ENCODE measurements at places on chromosomes 4 and X.

- no peak for DNase-seq
Measured at GRCh38 chrX:153848325-153848724, 18.0 kb upstream of the PDZD4 start.

DNA sequence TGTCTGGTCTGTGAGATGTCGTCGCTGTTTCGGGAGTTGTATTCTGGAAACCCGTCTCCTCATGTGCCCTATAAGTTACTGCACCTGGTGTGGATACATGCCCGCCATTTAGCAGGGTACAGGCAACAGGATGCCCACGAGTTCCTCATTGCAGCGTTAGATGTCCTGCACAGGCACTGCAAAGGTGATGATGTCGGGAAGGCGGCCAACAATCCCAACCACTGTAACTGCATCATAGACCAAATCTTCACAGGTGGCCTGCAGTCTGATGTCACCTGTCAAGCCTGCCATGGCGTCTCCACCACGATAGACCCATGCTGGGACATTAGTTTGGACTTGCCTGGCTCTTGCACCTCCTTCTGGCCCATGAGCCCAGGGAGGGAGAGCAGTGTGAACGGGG is 1.4 kb downstream of the USP27X start:
- no peak for DNase-seq

- DNase-seq, result no peak
Measured at GRCh38 chr4:105637408-105638176, 70.9 kb downstream of the INTS12 start.

GRCh38 chrX:69036674-69037573 is 128.3 kb downstream of the PJA1 start:
- no peak for DNase-seq

- no peak for DNase-seq
Measured at GRCh38 chrX:95063554-95063953, 1389.5 kb downstream of the FAM133A start.

- no peak for DNase-seq
Measured at GRCh38 chrX:46957297-46957696, 45.1 kb downstream of the JADE3 start.

DNA sequence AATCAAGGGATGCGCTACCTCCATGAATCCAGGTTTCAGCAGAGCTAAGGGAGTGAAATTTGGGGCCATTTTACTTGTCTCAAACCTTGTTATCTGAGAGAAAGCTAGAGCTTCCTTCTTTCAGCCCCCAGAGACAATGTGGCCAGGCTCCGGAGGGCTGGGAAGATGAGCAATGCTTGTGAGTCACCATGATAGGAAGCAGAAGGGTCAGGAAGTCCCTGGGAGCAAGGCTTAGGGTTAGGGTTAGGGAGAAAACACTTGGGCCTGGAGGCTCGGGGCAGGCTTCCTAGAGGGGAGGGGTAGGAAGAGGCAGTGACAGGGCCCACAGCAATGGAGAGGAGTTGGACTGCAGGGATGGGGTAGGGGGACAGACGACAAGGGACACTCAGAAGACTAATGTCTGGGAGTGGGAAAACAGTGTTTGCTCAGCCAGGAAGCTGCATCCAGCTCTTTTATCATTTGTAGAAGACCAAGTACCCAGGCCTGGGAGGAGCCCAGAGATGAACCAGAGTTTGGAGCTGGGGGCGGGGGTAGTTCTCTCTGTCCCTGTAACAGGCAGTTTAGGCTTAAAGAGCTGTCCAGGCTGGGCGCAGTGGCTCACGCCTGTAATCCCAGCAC is 16.4 kb upstream of the PORCN start:
- DNase-seq, result no peak

- DNase-seq, result no peak
Measured at GRCh38 chr4:151599863-151600262, 160.9 kb downstream of the GATB start.

DNA sequence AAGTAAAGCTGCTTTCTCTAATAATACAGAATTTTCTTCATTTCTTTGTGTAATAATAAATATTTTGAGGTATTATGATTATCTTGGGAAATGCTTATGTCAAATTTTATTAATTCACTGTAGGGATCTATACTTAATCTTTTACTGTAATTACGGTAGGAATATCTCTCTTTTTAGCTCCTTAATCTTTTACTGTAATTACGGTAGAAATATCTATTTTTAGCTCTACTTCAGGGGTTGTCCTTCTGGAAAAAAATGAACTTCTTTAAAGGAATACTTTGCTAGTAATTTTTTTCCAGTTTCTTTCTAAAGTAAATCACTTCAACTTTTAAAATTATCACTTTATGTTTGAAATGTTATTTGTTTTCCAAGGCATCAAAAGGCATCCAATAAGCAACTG is 2229.4 kb upstream of the AGA start:
- DNase-seq, result no peak

DNA sequence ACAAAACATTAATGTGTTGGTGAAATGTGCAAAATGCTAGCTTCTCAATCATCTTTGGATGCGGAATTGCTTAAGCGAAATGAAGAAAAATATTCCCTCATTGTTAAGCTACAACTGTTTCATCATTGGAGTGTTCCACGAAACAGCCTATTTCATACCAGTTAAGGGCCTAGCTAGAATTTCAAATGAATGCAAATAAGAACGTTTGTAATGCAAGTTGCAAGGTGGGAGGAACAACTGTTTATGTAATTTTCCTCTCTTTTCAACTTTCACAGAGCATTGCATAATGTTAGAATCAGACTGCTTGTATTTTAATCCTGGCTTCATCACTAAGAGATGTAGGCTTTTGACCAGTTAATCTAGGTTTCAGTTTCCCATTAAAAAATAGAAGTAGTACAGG is 480.1 kb downstream of the IL1RAPL1 start:
- DNase-seq, result no peak

- no peak for DNase-seq
Measured at GRCh38 chr4:80852061-80852460, 178.4 kb upstream of the BMP3 start.

- DNase-seq, result no peak
Measured at GRCh38 chr4:159736411-159736810, 633.5 kb downstream of the RAPGEF2 start.

DNA sequence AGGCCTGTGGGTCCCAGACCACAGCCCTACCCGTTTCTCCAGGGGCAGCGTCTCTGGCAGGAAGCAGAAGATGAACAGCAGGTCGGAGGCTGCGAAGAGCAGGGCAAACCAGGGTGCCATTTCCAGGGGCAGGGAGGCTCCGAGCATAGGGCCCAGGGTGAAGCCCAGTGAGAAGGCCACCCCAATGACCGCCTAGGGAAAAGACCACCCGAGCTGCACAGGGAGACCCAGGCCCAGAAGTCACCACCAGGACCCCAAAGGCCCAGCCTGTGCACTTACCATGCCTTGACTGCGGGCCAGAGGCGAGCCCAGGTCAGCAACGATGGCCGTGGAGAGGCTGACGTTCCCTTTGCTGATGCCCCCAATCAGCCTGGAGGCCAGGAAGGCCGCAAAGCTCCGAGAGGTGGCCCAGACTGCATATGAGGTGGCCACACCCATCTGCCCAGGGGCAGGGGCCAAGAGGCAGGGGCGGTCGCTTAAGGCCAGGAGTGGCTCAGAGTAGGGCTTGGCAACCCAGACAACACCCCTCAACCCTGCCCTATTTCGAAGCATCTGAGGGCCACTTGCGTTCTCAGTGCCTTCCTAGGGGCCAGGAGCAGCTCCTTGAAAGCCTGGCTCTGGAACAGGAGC is 30.8 kb downstream of the NOP14 start:
- DNase-seq, result no peak

- DNase-seq, result peak; percentile 15
Measured at GRCh38 chrX:120697053-120697452, 67.2 kb upstream of the C1GALT1C1 start.

DNA sequence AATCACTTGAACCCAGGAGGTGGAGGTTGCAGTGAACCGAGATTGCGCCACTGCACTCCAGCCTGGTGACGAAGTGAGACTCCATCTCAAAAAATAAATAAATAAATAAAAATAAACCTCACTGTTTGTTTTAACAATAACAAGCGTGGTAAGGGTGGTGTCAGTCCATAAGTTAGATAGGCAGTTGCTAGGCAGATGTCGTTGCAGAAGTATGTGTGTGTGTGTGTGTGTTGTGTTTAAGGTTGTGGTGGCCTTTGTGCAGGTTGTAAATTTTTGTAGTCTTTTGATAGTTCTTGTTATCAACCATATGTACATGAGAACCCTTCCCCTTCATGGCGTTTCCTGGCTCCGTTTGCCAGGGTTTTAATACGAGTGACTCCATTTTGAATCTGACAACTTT is 4.0 kb upstream of the AASDH start:
- no peak for DNase-seq

GRCh38 chr4:168677063-168677462 is 180.2 kb downstream of the PALLD start:
- DNase-seq, result no peak

DNA sequence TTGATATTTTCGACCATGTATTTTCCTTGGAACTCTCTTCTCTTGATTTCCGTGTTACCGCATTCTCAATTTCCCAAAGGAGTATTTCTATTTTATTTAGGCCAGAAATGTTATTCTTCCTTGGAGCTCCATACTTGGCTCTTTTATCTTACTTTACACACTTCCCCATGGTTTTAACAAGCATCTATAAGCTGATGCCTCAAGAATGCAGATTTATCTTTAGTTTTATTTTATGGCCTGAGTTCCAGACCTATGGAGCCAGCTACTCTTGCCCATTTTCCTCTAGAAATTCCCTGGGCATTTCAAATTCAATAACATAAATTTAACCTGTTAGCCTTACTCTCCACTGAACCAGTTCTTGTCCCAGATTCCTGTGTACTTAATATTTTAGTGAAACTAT is 43.7 kb downstream of the SULT1E1 start:
- DNase-seq, result no peak

DNA sequence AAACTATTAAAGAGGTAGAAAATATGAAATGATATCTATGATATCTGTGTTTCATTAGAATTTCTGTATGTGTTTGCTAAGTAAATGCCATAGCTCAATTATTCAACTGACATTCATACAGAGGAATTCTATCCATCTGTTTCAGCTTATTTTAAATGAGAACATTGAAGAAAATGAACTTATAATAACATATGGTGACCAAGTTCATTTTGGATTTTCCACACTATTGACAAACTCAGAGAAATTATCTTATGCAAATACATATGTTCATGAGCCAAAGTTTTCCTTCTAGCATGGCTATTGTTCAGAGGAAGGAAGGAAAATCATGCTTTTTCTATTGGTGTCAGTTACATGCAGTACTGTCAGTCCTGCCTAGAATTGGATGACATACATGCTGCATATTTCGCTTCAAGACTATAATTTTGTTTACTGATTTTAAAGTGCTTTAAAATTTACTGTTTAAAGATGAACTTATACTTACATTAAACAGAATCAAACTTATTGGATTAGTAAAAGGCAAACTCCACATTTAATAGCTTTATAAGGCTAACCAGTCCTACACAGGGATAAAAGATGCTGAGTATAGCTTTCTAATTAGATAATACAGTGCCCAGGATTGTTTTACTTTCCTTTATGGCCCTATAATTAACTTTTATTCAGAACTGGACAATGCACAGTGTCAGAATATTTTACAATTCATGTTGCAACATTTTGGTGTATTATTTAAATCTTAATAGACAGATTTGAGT is 646.2 kb downstream of the TRAM1L1 start:
- no peak for DNase-seq

- DNase-seq, result no peak
Measured at GRCh38 chr4:84389406-84389805, 109.7 kb downstream of the NKX6-1 start.

DNA sequence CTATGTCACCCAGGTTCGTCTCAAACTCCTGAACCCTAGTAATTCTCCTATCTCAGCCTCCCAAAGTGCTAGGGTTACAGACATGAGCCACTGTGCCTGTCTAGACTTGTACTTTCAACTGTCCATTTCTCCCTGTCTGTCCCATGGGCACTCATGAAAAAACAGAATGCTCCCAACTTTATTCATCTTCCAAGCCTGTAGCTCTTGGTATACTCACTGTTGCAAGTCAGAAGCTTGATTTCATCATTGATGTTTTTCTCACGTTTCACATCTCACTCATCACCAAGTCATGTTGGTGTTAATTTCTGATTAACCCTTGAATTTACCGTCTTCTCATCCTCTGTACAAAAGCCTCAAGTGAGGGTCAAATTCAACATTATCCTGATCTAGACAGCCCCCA is 7.3 kb upstream of the SRP72 start:
- no peak for DNase-seq

GRCh38 chr4:169626331-169627282 is 6.2 kb downstream of the CLCN3 start:
- DNase-seq, result no peak

DNA sequence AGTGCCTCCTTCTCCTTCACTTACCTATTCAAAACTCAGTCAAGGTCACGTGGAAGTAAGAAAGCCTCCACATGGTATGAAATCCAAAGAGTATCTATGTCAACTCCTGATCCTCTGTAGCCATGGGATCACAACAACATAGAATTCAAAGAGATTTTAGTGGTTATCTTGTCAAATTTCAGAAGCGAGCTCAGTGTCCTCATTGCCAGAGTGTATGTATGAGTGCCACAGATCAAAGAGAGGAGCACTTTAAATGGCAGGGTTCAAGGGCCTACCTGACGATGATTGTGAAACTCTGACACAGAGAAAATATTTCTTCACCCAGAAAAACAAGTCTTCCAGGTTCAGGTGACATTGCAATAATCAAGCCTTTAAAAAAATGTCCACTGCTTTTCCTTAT is 1.2 kb upstream of the ACE2 start:
- no peak for DNase-seq

GRCh38 chrX:25207803-25208475 is 192.2 kb upstream of the ARX start:
- DNase-seq, result no peak

- DNase-seq, result no peak
Measured at GRCh38 chrX:68867458-68868112, 38.8 kb downstream of the EFNB1 start.

- DNase-seq, result no peak
Measured at GRCh38 chrX:101383679-101384205, 2.2 kb downstream of the BTK start.

DNA sequence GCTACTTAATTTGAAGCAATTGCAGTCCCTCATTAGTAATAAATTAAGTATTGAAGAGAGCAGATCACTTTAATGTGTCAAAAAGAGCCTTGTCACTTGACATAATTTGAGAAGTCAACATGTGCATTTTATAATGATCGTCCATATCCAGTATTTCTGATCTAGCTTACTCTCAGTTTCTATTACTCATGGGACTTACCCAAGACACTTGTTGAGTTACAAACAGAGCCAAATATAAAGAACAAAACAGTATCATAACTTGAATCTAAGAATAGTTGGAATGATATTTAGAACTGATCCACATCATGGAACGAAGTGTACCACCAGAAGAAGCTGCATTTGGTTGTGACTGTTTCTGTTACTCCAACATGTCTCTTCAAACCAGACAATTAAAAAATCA is 54.7 kb downstream of the SLITRK4 start:
- no peak for DNase-seq

DNA sequence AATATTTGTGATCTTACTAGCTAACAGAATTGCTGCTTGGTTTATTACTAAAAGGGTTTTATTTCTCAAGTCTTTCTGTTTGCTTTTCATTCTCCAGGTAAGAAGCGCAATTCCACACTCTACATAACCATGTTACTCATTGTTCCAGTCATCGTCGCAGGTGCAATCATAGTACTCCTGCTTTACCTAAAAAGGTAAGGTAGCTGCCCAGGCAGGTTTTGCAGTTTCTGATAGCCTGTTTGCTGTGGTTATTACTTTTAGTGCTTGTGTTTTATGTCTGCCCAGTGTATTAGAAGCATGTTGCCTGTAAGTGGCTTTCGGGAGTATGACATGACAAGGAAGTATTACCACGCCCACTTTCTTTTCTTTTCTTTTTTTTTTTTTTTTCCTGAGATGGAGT is 46.4 kb downstream of the IL13RA1 start:
- DNase-seq, result no peak

GRCh38 chr4:158428242-158428641 is 93.4 kb upstream of the RXFP1 start:
- DNase-seq, result no peak

Data from activated CD4-positive, alpha-beta T cell treated with anti-CD3 and anti-CD28 coated beads, Interleukin-2, amount 50 U/mL, for 48 hours (primary cell).